Fibroblast of skin of left quadriceps (primary cell): ENCODE measurements at places on chromosomes 16 and 17.
A peak's percentile ranks its signal among the peaks of the same experiment; 100 is the strongest.

DNA sequence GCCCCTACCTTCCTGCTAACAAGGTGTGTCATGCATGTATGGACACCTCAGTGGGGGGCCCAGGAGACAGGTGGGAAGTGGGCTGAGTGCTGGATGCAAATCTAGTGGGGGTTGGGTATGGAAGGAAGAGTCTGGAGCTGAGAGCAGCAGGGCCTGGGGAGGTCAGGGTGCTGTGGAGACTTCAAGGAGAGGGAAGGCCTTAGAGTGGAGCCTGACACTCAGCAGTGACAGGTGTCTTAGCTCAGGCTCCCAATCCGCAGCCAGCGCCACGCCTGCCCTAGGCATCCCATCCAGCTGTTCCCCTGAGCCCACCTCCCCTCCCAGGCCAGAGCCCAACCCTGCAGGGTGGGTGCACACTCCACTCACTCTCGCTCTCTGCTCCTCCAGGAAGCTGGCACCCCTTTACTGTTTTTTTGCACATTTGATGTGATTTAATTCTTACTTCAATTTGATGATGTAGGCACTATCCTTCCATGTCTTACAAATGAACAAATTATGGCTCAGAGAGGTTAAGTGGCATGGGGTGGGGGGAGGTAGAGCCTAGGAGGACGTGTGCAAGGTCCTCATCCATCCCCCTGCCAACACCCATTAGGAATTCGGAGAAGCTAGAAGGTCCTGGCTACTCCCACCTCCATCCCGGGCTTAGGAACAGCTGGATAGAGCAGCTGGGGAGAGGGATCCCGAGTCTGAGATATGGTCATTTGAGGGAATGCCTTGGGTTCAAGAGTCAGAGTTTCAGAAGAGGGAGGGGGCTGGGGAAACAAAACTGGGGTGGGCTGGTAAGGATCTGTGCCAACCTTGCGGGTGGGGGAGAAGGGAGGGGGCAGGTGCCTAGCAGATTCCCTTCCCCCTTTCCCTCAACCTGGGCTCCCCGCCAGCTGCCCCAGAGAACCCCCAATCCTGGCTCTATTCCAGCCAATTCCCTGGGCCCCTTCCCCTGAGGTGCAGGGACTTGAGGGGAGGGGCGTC, 2.1 kb downstream of the FAM171A2 start:
- no peak for DNase-seq

DNA sequence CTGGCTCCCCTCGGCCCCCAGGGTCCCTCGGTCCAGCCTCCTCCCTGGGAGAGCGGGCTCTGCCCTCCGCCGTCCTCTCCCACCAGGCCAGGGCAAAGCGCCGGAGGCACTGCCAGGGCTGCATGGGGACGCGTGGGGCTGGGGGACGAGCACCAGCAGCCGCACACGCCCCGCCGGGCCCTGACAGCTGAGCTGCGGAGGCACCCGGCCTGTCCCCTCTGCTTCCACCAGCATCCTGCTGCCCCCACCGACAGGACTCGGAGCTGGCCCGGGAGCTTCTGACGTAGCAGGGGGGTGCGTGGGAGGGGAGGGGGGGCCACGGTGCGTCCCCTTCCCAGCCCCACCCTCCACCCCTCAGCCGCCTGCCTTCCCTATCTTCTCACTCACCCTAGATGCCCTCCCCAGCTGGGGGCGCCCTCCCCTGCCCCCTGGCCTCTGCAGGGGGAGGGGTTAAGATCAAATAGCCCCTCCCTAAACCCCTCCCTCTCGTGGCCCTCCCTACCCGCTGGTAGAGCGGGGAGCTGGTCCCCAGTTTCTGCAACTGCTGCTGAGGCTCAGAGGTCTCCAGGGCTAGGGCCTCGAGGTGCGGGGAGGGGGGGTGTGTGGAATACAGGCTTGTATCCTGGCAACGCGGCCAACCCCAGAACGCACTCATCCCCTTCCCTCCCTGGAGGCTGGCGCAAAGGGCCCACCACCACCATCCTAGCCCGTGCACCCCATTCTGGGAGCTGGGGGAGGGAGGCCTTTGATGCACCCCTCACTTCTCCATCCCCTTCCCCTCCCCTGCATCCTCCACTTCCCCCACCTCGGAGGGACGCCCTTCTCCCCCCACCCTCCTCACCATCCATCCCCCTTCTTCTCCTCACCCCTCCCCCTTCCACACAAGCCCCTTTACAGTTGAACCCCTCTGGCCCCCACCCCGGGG, 1.0 kb downstream of the SRCIN1 start:
- DNase-seq: no peak

DNA sequence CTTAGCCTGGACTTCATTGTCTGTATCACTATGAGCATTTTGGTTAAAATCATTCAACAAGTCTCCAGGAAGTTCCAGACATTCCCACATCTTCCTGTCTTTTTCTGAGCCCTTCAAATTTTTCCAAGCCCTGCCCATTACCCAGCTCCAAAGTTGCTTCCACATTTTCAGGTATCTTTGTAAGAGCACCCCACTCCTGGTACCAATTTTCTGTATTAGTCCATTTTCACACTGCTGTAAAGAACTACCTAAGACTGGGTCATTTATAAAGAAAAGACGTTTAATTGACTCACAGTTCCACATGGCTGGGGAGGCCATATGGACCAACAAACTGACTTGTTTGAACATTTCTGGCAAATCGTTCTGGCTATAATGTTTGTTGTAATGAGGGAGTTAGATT, 67.4 kb downstream of the CDRT15 start:
- no peak for DNase-seq

- no peak for DNase-seq
These were observed 11.1 kb downstream of the CA10 start for GRCh38 chr17:52147431-52147830.

DNA sequence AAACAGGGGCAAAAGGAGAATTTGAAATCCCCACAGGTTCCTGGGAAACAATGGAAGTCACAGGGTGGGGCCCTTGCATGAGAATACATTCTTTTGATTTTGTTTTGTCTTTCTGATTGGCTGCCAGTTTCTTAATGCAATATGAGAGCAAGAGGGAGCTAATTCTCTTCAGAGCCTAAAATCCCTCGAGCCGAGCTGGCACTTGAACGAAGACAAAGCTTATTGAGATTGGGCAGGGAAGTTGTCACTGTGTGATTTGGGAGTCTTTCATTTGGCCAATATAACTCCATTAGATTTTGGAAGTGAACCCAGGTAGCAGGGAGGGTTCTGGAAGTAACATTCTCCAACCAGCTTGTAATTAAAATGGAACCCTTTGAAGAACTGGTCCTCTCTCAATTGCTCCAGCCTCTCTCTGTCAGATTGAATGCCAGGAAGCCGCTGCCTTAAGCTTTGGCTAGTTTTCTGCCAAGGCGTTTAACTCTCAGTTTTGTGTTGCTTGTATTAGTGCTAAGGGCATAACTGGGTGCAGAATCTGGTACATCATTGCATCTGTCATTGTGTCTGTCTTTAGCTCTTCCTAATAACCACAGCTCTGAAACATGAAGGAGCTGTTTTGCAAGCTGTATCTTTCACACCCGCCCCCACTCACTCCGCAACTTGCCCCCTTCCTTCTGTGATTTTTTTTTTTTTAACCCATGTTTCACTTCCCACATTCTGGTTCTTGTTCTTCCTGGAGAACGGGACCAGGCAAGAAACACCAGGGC, 272.0 kb downstream of the MAF start:
- DNase-seq: no peak

GRCh38 chr16:55179852-55180585, 144.0 kb upstream of the IRX6 start:
- no peak for DNase-seq

DNA sequence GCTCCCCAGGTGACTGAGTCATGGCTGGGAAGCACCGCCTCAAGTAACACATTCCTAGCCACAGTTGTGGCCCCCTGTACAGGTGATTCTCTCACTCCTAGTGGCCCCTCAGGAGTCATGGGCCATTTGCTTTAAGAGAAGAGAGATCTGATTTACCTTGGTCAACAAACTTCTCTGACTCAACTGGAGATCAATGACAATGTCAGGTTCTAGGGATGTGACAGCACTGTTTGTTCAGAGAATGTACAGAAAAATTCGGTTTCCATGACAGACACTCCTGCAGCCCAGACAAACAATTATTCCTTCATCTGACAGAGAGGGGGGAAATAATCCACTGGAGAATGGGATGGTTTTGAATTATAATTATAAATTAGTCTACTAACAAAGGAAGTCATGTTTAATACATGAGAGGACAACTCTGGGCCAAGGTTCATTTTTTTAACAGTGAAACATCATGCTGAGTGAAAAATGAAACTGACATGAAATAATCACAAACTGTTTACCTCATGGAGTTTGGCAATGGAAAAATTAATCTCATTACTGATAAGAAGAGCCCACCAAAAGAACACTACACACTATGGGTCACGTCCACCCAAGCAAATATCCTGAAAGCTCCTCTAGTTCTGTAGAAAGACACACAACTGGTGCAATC, 9.7 kb downstream of the ERN1 start:
- no peak for DNase-seq

GRCh38 chr17:50308666-50309065, 34.4 kb downstream of the TMEM92 start:
- no peak for DNase-seq

GRCh38 chr17:66348584-66349165, 46.3 kb downstream of the PRKCA start:
- DNase-seq: peak; percentile 47

- DNase-seq: no peak
These were observed 69.0 kb downstream of the ANKFN1 start for GRCh38 chr17:56222255-56222654.

- DNase-seq: no peak
These were observed 6.8 kb downstream of the KIF18B start for GRCh38 chr17:44940768-44941167.

GRCh38 chr16:51971184-51971583, 575.8 kb downstream of the TOX3 start:
- no peak for DNase-seq

DNA sequence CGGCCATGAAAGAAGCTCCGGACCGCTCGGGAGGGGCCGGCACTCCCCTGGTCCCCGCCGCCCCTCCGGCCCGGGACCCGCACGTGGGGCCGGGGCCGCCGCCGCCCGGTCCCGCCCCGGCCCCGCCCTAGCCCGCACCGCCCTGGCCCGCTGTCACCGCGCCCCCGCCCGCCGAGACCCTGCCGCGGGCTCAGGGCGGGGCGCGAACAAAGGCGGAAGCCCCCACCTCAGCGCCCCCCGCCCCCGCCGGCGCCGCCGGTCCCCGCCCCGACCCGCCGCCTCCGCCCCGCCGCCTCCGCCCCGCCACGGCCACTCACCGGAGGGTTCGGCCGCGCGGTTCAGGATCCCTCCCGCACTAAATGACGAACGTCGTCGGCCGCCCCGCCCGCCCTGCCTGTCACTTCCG, at the start of gene ARHGDIA:
TSS of gene ARHGDIA (minus strand) at position 357 of the 406 bp plus-strand sequence. CDS start 1,407 bp downstream, outside the sequence.
- DNase-seq: no peak

GRCh38 chr17:50192144-50192617, 9.2 kb downstream of the COL1A1 start:
- DNase-seq: no peak

GRCh38 chr16:12099451-12100123, 123.1 kb downstream of the SNX29 start:
- no peak for DNase-seq

GRCh38 chr17:78474614-78475146, 96.2 kb downstream of the PGS1 start:
- no peak for DNase-seq

DNA sequence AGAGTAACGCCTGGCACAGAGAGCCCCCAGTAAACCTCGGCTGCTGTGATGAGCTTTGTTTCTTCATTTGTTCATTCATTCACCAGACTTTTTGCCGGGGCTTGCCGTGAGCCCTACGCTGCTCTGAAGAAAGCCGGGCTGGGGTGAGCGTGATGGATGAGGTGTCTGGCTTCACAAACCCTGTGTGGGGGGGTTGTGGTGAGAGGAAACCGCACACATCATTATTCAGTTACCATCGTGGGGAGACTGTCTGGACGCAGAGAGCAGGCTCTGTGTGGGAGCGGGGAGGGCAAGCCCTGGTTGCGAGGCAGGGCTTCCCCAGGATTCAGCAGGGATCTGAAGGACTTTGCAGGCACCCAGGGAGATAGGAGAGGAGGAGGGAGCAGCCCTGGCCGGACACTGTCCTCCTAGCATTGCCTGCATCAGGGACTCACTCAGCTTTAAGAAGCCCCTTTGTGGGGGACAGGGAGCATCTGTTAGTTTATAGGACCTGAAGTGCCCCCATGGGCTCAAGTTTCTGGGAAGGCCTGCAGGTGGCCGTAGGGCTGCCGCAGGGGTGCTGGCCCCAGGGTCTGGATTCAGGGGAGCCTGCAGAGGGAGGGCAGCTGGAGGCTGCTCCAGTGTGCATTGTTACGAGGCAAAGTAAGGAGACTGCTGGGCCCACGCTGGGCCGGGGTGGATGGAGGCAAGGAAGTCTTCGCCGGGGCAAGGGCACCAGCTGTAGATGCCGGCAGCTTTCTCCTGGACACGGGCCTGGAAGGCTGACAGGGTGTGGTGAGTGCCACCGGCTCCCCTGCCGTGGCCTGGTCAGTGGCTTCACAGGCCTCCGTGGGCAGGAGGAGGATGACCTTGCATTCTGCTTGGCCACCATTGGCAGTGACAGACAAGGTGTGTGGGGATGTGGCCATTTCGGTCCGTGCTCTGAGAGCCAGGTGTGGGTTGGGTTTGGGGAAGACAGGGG, 334.5 kb downstream of the SEC14L1 start:
- peak; percentile 83 for DNase-seq

DNA sequence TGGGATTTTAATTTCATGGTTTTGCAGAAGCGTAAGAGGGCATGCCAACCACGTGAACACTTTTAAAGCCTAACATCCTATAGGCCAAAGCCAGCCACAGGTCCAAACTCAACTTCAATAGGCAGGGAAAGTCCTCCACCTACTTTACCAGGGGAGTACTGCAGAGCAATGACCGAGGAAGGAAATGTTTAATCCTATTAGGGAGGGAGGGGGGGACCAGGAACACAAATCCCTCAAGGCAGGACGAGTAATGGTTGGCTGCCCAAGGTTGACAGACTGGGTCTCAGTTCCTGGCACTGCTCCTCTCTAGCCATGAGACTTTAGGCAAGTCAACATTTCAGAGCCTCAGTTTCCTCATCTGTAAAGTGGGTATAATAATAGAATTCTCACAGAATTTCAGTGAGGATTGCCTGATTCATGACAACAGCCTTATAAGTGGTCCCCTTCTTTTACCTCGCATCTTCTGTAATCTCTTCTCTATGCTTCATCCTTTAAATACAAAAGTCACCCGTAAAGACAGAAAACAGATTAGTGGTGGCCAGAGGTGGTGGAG, 315.8 kb downstream of the HAPSTR1 start:
- DNase-seq: no peak

DNA sequence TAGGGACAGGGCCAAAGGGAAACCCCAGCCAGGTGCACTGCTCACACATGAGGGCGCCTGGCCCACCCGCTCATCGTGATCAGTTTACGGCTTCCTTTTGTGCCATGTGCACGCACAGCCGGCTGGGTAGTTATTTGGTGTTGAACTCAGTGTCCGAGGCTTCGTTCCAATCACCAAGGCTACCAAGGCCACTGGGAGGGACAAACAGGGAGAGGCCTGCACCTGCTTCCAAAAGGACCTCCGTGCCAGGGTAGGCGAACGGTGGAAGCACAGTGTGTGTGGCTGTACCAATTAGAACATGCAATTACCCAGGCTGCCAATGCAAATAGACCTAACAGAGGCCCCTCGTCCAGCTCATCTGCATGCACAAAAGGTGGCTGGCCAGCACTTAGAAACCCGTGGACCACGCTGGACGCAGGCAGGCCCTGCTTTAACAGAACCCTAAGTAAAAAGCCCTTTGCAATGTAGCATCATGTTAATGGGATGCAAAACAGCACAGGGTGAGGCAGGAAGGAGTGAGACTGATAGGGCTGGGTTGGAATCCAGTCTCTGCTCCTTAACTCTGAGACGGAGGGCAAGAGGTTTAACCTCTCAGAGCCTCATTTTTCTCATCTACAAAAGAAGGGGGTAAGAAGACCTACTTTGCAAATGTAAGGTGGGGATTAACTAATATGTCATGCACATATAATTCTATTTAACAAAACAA, 204.0 kb downstream of the XYLT1 start:
- DNase-seq: no peak

GRCh38 chr16:78570399-78571141, 471.1 kb downstream of the WWOX start:
- no peak for DNase-seq
